ENCODE measurements at places on chromosomes 12 and 14.

GRCh38 chr12:29073631-29074239 lies 75.3 kb upstream of the FAR2 start:
- peak; percentile 51 for DNase-seq

GRCh38 chr12:124861492-124861891 lies 2.2 kb downstream of the SCARB1 start:
- peak; percentile 85 for DNase-seq

DNA sequence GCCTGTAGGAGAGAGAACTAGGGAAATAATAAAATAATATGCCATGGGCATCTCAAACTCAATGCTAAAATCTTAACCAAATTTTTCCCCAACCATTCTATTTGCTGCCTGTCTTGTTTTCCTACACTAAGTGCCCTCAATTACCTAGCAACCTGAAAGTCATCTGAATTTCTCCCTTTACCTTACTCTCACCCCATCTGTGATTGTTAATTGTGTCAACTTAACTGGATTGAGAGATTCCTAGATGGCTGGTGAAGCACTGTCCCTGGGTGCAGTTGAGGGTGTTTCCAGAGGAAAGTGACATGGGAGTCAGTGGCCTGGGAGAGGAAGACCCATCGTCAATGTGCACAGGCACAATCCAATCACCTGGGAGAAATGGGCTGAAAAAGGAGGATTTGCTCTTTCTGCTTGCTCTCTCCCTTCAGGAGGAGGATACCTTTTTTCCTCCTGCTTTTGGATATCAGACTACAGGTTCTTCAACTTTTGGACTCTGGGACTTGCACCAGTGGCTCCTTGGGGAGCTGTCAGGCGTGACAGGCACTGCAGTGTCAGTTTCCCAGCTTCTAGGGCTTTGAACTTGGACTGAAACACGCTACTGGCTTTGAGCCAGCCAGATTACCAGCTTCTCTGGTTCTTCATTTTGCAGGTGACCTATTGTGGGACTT lies 100.1 kb downstream of the PPP1R12A start:
- DNase-seq, result no peak

DNA sequence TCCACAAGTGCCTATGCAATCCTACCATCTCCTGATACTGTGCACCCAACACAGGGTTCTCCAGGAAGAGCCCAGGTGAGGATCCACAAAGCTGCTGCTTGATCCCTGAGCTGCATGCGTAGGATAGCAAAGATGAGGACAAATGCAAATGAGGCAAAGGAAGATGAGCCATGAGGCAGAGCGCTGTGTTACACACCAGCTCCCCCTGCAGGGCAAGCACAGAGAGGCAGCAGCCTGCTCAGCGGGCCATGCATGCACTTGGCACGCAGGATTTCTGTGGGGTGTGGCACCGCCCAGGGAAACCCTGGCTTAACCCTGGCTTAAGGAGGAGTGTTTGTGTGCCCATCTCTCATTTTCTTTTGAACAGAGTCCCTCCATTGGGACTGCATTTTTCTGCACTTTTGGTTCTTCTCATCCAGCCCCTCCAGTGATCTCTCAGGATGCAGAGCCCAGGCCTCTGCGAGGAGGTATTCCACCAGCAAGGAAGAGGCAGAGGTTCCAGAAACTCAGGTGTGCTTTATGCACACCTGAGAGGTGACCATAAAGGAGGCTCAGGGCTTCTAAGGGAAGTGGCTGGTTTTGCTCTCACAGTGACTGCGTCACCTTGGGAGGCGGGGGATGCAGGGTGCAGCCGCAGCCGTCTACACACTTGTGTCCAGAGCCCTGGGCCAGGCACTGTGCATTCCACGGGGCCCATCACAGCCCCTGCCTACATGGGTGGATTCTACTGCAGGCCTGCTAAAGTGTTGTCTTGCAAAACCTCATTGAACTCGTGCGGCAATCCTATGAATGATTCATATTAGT lies 973.3 kb upstream of the TMEM132C start:
- DNase-seq, result peak; percentile 34

DNA sequence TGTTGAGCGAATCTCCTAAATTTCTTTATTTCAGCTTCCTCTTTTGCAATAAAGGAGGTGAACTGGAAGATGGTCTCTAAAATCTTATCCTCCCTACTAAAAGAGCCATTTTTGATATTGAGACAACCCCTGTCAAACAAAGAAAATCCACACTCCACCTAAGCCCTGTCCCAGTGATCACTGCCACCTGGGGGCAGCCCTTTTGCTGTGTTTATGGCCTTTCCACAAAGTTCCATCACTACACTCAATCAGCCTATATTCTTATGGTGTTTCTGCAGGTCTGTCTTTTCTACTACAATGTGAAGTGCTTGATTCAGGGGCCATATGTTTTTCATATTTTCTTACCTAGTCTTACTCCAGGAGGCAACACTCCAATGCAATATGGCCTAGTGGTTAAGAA lies 163.7 kb downstream of the BMP4 start:
- no peak for DNase-seq

DNA sequence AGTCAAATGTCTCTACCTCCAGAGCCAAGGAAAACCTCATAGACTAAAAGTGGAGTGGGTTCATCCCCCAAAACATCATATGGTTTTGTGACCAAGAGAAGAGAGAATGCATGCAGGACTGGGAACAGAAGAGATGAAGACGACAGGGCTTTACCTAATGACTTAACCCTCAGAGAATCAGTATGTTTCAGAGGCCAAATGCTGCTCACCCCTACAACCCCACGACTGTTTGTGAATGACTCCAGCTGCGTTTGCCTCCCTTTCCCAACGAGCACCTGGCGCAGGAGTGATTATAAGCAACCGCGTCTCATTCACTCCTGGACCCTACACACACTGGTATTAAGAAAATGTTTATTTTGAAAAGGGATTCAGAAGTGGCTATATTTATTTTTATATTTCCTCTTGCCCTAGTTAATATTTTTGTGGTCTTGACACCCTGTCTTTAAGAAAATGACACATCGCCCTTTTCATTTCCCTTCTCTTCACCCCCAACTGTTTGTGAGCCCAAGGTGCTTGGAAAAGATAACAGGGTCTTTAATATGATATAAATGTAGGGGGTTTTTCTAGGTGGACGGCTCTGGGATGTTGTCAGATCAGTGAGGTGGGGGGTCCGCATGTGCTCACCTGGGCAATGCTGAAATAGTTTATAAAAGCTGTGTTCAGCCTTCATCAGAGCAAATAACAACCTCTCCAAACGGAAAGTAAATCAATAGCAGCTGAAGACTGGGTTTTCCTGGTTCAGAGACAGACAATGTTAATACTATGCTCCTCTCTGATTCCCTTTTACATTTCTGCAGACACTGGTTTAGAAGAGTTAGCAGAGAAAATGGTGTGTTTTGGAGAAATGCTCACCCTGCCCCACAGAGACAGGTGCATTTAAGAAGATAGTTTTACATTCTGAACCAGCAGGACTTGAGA lies 77.7 kb downstream of the SLC15A4 start:
- no peak for DNase-seq

- DNase-seq, result no peak
These were observed 76.9 kb upstream of the REP15 start for GRCh38 chr12:27619308-27619707.

- DNase-seq, result no peak
These were observed 5.2 kb downstream of the TRHDE start for GRCh38 chr12:72277415-72277814.

GRCh38 chr12:19915392-19916195 lies 452.7 kb upstream of the PDE3A start:
- DNase-seq, result peak; percentile 26

DNA sequence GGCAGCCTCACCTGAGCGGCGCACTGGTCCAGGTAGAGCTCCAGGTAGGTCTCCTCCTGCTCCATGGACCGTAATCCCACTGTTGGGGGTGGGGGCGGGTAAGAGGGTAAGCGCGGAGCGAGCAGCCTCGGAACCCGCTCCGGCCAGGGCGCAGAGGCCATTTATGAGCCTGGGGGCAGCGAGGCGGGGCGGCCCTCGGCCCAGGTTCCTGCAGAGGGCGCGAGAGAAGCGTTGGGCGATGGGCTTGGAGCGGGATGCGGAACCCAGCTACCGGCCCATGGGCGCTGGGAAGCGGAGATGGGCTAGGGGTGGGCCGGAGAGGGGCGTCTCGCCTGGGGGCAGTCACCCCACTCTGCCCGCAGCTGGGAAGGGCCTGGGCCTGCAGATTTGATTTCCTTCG lies at the start of gene TBPL2:
TBPL2 (minus strand) TSS at position 232 of the 400 bp plus-strand sequence; CDS start at position 65, 167 bp downstream.
- DNase-seq, result no peak

- DNase-seq, result no peak
These were observed 2.7 kb upstream of the ARL6IP4 start for GRCh38 chr12:122977655-122978392.

DNA sequence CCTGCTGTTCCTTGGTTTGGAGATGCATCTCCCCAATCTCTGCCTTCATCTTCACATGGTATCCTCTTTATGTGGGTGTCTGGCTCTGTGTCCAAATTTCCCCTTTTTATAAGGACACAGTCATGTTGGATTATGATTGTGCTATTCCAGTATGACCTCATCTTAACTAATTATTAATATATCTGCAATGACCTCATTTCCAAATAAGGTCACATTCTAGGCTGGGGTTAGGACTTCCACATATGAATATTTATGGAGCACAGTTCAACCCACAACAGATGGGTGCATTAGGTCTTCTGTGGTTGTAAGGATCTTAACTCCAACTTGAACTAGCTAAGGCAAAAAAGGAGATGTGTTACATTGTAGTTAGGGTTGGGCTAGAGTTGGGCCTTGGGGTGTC lies 69.4 kb downstream of the ADCK1 start:
- no peak for DNase-seq

GRCh38 chr14:48536318-48536717 lies 860.9 kb upstream of the MDGA2 start:
- peak; percentile 31 for DNase-seq

DNA sequence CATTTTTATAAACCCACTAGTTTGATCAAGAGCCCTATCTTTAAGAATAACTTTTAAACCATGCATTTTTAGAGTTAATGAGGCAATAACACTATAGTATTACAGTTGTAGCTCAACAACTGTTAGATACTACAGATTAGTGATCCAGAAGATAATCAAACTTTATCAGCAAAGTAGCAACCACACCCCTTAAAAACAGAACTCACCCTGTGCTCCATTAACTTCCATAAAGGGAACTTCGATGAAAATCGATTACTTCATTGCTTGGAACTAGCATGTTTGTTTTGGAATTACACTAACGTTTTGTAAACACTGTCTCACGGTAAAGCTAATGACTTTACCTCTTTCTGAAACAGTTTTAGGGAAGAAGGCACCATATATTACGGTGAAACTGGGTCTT lies 1.4 kb downstream of the SGPP1 start:
- DNase-seq, result no peak

GRCh38 chr14:25759256-25759655 lies 709.3 kb upstream of the STXBP6 start:
- no peak for DNase-seq

DNA sequence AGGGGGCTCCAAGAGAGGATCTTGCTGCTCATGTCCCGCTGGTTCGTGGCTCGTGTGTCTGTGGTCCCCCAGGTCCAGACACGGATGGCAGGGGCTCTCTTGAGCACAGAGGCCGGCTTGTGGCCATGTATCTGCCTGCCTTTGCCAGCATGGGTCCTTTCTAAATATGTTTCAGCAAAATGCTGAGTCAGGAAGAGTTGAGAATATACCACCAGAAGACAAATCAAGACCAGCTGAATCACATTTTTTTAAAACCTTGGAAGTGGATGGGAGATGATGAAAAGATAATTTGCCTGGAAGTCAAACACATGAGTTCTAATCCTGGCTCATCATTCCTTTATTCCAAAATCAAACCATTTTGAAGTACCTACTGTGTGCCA lies 58.0 kb downstream of the NUAK1 start:
- DNase-seq, result no peak

DNA sequence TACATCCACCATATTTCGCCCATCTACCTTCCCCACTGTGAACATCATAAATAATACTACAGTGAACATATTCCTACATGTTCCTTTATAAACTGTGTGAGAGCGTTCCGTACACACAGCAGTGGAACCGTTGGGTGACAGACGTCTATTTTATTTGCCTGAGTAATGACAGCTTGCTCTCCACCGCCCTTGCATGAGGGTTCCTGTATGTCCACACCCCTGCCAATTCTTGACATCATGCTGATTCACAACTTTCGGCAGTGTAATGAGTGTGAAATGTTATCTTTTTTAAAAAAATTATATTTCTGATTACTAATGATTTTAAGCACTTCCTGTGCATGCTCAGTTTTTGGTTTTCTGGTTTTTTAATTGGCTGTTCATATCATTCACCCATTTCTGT lies 4.3 kb upstream of the RAD52 start:
- no peak for DNase-seq

DNA sequence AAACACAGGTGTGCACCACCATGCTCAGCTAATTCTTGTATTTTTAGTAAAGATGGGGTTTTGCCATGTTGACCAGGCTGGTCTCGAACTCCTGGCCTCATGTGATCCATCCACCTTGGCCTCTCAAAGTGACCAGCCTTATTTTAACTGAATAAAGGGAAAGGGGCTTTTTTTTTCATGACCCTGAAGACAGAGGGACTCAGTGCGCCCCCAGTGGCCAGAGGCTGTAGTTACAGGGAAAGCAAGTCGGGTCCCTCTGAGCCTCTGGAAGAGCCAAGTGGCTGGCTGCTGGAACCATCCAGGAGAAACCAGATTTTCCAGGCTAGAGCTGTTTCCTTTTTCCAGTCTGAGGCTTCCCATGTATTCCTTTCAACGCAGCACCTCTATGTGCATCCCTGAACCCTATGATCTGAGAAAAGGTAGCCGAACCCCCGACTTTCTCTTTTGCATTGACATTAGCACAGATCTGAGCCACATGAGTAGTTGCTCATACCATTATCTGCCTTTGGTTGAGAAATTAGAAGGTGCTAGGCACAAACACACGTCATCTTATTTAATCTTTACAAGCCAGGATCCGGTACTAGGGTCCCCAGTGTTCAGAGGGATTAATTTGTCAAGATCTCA lies 342.7 kb downstream of the CACNA1C start:
- peak; percentile 83 for DNase-seq

- peak; percentile 76 for DNase-seq
These were observed 789.6 kb downstream of the NRXN3 start for GRCh38 chr14:78959674-78960264.

GRCh38 chr12:25808604-25809003 lies 149.9 kb upstream of the RASSF8 start:
- no peak for DNase-seq

DNA sequence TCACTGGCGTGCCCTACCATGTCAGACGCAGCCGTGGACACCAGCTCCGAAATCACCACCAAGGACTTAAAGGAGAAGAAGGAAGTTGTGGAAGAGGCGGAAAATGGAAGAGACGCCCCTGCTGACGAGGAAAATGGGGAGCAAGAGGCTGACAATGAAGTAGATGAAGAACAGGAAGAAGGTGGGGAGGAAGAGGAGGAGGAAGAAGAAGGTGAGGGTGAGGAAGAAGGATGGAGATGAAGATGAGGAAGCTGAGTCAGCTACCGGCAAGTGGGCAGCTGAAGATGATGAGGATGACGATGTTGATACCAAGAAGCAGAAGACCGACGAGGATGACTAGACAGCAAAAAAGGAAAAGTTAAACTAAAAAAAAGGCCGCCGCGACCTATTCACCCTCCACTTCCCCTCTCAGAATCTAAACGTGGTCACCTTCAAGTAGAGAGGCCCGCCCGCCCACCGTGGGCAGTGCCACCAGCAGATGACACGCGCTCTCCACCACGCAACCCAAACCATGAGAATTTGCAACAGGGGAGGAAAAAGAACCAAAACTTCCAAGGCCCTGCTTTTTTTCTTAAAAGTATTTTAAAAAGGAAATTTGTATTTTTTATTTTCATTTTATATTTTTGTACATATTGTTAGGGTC lies 13.2 kb downstream of the TRIP11 start:
- DNase-seq, result no peak

GRCh38 chr12:117189725-117190209 lies 503 bp downstream of the FBXO21 start:
- no peak for DNase-seq
